ENCODE measurements at places on chromosomes 5 and 9. TPM values are rescaled to one million over a fixed set of nuclear protein-coding genes. Genes with fewer than 3 reads are reported as not detected.

Gene KIF27
- total RNA-seq = 1.5 TPM

Gene RIOK2
- total RNA-seq = 24.1 TPM

Gene SELENOP
- total RNA-seq = 0.22 TPM

Gene CDC20B
- 0.08 TPM for total RNA-seq

Gene MARCHF3
- 1.3 TPM for total RNA-seq

Gene DRD1
- 0.07 TPM for total RNA-seq

Gene ECSCR
- total RNA-seq = not detected

Gene SLC6A18
- total RNA-seq = not detected

Gene FOXI1
- not detected for total RNA-seq

Gene PRSS3
- 8.8 TPM for total RNA-seq

Gene GDNF
- total RNA-seq = 0.05 TPM

Gene PAX5
- 0.05 TPM for total RNA-seq

Gene TJP2
- total RNA-seq = 4.0 TPM

Gene BNIP1
- total RNA-seq = 15.0 TPM

Gene PRDM9
- total RNA-seq = not detected

Gene BTNL9
- 1.0 TPM for total RNA-seq

Gene ZNF462
- total RNA-seq = 2.7 TPM

Gene PCDH12
- not detected for total RNA-seq
